ENCODE measurements at places on chromosomes 5 and 9.

GRCh38 chr5:159509002-159509660 is 178.8 kb upstream of the IL12B start:
- DNase-seq = no peak

DNA sequence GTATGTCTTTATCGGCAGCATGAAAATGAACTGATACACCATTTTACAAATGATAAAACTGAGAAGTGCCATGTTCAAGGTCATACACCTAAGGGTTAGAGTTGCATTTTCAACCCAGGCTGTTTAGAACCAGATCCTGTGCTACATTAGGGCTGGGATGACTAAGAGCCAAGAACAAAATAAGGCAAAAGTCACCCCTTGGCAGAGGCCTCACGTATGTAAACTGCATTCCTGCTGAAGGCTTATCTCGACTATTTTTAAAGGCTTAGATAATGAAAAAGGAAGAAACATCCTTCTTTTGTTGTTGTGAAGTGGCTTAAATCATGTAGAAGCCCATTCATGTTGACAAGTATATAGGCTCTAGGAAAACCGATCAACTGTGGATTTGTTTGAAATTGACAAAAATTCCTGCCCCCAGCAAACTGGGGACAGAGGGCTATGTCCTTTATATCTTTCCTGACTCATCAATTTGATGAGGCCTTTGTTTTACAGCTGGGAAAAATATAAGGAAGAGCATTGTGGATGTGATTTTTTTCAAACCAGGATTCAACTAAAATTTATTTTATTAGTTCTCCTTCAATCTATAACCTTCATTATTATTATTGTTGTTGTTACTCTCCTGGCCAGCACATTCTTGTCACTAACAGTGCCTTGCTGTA is 196.5 kb downstream of the SNX18 start:
- DNase-seq = no peak

- no peak for DNase-seq
Measured at GRCh38 chr9:131803758-131804411, 64.0 kb upstream of the RAPGEF1 start.

DNA sequence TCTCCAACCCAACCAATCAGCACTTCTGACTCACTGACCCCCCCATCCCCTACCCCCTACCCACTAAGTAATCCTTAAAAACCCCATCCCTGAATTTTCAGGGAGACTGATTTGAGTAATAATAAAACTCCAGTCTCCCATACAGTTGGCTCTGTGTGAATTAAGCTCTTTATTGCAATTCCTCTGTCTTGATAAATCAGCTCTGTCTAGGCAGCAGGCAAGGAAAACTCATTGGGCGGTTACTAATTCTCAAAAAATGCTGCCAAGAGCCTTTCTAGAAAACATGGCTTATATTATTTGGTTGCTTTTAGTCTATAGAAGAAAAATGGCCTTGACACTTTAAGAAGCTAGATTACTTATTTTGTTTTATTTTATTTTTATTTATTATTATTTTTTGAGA is 131.7 kb downstream of the SUSD1 start:
- no peak for DNase-seq

- DNase-seq = no peak
Measured at GRCh38 chr5:35478856-35479682, 138.6 kb upstream of the SPEF2 start.

DNA sequence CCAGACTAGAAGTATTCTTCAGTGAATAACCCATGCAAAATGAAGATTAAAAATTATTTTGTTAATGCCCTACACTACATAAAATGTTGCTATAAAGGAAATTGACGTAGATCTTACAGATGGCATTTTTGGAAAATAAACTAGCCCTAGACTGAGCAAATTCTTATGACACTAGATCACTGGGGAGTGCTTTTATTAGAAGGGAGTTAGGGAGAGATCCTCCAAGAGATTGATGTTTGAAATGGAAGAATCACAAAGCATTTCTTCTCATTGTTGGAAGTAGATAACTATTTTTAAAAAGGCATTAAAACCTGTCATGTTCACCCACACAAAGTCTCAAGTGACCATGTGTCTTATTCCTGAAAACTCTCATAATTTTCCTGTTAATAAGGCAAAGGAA is 351.1 kb upstream of the TLE4 start:
- DNase-seq = no peak

GRCh38 chr9:26973989-26974388 is 17.8 kb downstream of the IFT74 start:
- no peak for DNase-seq

DNA sequence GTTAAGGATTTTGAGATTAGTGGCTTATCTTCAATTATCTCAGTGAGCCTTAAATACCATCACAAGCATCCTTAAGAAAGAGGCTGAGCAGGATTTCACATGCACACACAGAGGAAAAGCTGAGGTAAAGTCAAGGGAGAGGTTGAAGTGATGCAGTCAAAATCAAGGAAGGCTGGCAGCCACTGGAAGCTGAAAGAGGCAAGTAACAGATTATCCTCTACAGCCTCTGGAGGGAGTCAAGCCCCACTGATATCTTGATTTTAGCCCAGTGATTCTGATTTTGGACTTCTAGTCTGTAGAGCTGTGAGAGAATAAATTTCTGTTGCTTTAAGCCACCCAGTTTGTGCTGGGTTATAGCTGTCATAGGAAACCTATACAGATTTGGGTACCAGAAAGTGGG is 80.1 kb downstream of the ANKRD31 start:
- DNase-seq = no peak
